GM13977 (cell line): ENCODE measurements at places on chromosomes 3 and 15.

DNA sequence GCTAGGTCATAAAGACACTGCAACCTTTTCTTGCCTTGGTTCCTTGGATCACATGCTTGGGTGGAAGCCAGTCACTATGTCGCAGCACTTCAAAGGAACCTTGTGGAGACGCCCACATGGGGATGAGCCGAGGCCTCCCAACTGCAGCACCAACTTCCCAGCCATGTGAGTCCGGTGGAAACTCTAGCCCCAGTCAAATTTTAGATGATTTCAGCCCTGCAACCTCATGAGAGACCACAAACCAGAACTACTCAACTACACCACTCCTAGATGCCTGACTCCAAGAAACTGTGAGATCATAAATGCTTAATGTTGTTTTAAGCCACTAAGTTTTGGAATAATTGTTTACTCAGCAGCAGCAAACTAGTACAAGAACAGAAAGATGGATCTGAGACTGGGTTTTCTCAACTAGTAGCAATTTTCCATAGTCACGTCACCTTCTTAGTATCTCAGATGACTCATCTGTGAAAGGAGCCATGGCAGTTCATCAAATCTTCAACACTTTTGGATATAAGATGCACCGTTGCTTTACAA is 86.5 kb downstream of the MB21D2 start:
- no peak for DNase-seq

GRCh38 chr3:117238806-117239205 is 529.2 kb downstream of the TUSC7 start:
- no peak for DNase-seq

GRCh38 chr3:173599673-173600072 is 202.1 kb downstream of the NLGN1 start:
- no peak for DNase-seq

GRCh38 chr3:130468311-130468710 is 48.7 kb upstream of the COL6A6 start:
- no peak for DNase-seq

- DNase-seq = no peak
Measured at GRCh38 chr15:66014635-66015182, 145.4 kb downstream of the RAB11A start.

GRCh38 chr3:55198554-55198953 is 270.7 kb upstream of the LRTM1 start:
- no peak for DNase-seq

- no peak for DNase-seq
Measured at GRCh38 chr3:124685481-124685880, 44.8 kb upstream of the UMPS start.

DNA sequence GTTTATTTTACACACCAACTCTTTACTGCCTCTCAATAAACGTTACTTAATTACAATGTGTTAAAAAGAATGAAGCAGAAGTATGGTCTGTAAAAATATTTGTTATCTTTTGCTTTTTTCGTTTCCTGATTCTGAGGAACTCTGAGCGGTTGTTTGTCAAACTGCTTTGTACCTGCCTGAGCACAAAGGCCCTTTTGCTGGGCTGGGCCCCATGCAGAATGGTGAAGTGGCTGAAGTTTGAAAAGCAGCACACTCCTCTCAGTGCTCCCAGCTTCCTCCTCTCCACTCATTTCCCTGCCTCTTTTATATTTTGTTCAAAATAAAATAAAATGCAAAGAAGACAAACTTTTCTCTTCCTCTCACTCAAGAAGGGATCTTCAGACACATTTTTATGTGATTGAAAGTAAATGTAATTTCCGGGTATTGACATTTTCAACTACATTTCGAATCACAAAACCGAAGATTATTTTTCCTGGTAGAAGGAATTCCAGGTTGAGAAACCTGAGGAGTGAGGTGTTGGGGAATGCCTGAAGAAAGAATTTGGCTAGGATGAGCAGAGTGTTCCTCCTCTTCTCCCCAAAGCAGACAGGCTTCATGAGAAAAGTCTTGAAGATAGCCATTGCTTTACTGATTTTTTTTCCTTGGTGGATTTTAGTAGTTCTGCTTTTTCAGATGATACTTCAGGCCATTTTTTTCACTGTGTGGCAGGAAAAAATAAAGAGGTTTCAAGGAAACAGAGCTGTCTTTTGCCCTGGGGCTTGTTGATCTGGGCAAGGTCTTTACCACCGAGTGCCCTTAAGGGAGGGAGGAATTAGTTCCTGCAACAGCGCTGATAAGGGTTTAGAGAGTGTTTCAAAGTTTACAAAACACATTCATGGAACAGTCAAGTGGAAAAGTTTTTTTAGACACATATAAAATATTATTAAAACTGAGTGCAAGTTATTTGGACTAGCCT is 229.8 kb downstream of the NFKBIZ start:
- no peak for DNase-seq

GRCh38 chr3:113783463-113783862 is 36.6 kb downstream of the ATP6V1A start:
- DNase-seq = peak; percentile 61

DNA sequence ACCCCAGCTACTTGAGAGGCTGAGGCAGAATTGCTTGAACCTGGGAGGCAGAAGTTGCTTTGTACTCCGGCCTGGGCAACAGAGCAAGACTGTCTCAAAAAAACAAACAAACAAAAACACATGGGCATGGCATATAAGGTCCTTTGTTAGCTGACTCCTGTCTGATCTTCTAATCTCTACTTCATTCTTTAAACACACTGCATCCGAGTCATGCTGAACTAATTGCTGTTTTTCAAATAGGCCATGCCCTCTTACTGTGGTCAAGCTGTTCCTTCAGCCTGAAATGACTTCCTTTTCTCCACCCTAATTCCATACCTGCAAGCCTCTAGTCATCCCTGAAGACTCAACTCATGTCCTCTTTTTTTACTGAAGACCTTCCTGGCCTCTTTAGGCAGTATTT is 22.3 kb upstream of the SLMAP start:
- DNase-seq = no peak

DNA sequence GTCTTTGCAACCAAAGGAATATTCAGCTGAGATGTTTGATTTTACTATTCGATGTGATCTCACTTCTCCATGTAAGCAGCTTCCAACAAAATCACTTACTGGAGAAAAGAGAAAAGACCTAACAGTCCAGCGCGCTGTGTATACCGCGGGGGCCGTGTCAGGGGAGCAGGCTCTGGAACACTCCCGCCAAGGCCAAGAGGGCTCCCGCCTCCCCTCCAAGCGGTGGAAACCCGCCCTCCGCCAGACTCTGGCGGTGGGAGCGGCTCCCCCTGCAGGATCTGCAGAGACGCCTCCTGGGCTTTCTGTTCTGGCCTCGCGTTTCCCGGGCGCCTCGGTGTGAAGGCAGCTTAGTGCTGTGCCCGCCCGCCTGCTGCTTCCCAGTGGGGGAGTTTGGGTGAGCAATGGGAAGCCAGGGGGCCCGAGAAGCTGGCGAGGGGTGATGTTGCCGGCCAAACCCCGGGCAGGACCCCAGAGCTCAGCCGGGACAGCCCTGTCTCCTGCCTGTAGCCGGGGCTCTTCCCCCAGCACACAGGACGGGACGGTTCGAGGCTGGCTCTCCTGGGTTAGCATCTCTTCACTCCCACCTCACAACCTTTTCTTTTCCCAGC is 36.3 kb downstream of the CHST14 start:
- DNase-seq = peak; percentile 78

- no peak for DNase-seq
Measured at GRCh38 chr3:174387736-174388135, 471.4 kb upstream of the NAALADL2 start.

- DNase-seq = no peak
Measured at GRCh38 chr15:54282228-54282836, 304.1 kb downstream of the UNC13C start.

GRCh38 chr15:94991718-94992117 is 760.4 kb downstream of the MCTP2 start:
- DNase-seq = no peak

DNA sequence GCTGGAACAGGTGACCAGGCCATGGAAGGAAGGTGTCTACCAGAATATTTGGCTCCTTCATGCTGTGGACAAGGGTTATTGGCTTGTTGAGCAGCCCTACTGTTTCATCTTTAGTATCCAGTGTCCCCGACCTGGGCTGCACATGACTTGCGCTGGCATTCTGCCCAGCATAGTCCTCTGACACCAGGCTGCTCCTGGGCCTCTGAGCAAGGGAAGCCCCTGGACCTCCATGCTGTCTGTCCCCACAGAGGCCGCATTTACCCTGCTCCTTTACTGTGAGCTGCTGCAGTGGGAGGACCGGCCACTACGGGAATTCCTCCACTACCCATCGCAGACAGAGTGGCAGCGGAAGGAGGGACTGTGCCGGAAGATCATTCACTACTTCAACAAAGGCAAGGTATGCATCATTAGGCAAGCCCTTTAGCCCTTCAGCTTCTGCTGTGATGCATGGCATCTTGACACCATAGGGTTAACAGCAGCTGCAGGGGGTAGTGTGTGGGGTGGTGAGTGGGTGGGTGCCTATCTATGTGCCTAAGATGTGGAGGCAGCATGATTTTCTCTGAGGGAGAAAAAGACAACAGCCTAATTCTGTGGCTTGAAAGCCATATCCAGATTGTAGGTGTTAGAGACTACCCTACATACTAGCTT is 44.0 kb upstream of the MANF start:
- DNase-seq = no peak

- no peak for DNase-seq
Measured at GRCh38 chr3:22176911-22177310, 425.9 kb upstream of the ZNF385D start.

GRCh38 chr3:23239211-23240068 is 36.3 kb downstream of the UBE2E2 start:
- DNase-seq = no peak

DNA sequence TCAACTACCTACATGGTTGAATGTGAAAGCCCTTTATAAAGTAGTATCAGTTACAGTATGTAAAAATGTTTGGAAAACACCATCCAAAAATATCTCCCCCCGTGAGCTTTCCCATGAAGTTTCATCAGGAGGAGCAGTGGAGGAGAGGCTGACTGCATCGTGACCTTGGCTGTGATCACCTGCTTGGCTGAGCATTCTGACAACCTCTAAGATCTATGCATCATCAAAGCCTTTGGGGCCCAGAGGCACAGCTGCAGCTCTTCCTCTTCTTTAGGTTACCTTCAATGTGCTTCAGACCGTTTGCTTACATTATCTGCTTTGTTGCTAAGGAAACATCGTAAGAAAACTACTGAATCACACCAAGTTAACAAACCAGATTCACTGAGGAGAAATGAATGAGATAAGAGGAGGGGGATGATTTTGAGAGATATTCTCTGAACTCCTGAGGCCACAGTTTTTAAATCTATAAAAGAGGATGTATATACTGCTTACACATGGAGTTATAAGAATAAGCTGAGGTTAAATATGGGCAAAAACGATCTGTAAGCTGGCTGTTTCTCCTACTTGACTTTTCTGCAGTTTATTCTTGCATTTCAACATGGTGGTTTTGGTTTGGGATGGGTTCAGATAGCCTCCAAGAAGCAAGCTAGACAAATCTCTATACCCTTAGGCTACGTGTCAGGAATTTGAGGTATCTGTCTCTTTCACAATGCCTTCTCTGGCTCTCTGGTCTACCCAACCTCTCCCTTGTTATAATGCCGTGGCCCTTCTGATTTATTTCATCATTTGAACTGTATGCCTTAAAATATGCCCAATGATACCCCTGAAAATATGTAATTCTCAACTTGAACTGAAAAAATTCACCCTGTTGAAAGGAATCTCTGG is 4.0 kb downstream of the GCSAM start:
- DNase-seq = peak; percentile 28

DNA sequence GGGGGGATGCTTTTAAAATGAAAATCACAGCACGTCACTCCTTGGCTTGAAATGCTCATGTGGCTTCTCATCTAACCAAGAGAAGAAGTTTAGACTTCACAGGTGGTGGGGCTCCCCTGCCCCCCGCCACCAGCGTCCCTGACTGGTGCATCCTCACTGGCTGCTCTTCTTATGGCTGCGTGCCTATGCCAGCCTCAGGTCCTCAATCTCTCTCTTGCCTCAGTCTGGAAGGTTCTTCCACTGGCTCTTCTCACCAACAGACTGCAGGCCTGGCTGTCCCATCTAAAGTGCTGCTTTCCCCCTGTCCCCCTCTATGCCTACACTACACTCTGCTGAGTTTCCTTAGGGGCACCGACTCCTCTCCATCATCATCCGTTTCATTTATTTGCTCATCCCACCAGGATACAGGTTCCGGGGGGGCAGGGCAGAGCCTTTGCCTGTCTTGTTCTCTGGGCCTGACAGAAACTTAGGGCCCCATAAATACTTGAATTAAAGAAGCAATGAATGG is 20.6 kb downstream of the ABTB1 start:
- DNase-seq = no peak

- peak; percentile 37 for DNase-seq
Measured at GRCh38 chr15:74122403-74123130, 7.8 kb upstream of the ISLR2 start.

GRCh38 chr3:142604940-142605339 is 8.7 kb downstream of the PLS1 start:
- no peak for DNase-seq

GRCh38 chr15:46129145-46129544 is 494.3 kb downstream of the SQOR start:
- no peak for DNase-seq

DNA sequence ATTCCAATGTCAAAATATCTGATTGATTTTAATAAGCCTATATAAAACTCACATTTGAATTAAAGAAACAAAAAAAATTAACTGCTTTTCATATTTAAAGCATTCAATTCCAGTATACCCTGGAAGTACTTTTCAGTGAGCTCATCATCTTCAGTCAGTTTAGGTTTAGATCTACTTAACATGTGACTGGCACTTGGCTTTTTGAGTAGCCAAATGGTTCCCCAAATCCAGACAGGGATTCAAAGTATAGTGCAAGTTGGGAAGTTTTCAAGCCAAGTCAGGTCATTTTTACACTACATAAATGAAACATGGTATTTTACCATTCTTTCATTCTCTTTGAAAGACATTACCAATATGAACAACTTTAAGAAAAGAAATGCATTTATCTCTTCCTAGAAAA is 57.5 kb downstream of the ATP8B4 start:
- DNase-seq = no peak

- DNase-seq = no peak
Measured at GRCh38 chr3:133452641-133453319, 52.9 kb downstream of the BFSP2 start.

DNA sequence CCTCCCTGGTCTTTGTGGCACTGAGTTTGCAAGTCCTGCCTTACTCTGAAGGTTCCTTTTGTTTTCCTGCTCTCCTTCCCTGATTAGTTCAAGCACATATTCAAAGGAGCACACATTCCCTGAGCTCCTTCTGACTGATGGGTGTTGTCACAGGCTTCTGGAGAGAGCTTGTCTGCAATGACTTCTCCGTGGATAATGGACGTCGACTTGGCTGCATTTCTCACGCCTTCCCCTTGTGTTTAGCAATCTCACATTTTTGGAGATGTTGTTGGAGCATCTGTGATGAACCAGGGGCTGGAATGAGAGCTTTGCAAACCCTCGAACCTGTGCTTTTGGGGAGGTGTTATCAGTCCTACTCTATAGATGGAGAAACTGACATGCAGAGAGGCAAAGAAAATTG is 375.4 kb upstream of the PROK2 start:
- DNase-seq = no peak

GRCh38 chr3:194521510-194522260 is 34.9 kb upstream of the ATP13A3 start:
- DNase-seq = no peak

- no peak for DNase-seq
Measured at GRCh38 chr15:44183363-44183762, 11.7 kb downstream of the FRMD5 start.
